Stimulated activated CD4-positive, alpha-beta T cell treated with anti-CD3 and anti-CD28 coated beads, TNF-alpha, amount 100 ng/mL, for 1 hour (primary cell): ENCODE measurements at places on chromosomes 5 and 9.

- no peak for DNase-seq
Observed at GRCh38 chr9:16871336-16872151, 1.1 kb upstream of the BNC2 start.

GRCh38 chr5:8930021-8930420 is 615.9 kb downstream of the SEMA5A start:
- no peak for DNase-seq

- DNase-seq: no peak
Observed at GRCh38 chr5:54518818-54519508, 1.4 kb downstream of the SNX18 start.

DNA sequence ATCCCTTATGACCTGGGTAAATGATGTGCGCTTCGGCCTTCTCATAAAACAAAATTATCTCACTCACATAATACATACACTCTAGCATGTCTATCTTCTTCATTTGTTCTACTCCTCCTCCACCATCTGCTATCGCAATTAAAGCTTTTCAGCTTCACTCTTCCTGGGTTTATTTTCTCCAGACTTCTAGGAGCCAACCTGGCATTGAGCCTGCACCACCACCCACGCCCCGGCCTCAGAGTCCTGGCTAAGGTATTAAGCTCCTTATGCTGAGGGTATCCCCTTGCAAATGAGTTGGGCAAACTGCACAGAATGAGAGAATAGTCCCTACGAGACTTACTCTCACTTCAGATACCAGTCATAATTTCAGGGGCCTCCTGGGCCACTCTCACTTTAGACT is 236.1 kb upstream of the CDH12 start:
- DNase-seq: no peak

DNA sequence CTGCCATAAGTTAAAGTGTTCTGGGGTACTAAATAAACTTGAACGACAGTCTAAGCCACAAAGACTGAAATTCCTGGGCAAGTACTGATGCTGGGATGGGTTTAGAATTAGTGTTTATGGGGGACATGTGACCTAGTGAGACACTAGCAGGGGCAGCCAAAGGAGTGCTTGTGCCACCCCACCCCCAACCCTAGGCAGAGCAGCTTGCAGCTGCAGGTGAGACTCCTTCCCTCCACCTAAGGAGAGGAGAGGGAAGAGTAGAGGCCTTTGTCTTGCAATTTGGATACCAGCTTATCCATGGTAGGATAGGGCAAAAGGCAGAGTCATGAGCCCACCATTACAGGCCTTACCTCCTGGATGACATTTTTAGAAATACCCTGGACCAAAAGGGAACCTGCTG is 28.7 kb upstream of the PDE4D start:
- no peak for DNase-seq

- DNase-seq: no peak
Observed at GRCh38 chr5:58085800-58086199, 374.1 kb downstream of the PLK2 start.

DNA sequence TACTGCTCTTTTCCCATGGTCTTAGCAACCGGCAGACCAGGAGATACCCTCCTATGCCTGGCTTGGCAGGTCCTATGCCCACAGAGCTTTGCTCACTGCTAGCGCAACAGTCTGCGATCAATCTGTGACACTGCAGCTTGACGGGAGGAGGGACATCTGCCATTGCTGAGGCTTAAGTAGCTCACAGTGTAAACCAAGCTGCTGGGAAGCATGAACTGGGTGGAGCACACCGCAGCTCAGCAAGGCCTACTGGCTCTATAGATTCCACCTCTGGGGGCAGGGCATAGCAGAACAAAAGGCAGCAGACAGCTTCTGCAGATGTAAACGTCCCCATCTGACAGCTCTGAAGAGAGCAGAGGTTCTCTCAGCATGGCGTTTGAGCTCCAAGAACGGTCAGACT is 40.4 kb downstream of the MCTP1 start:
- DNase-seq: no peak
